ENCODE measurements at places on chromosomes 5 and 9.

DNA sequence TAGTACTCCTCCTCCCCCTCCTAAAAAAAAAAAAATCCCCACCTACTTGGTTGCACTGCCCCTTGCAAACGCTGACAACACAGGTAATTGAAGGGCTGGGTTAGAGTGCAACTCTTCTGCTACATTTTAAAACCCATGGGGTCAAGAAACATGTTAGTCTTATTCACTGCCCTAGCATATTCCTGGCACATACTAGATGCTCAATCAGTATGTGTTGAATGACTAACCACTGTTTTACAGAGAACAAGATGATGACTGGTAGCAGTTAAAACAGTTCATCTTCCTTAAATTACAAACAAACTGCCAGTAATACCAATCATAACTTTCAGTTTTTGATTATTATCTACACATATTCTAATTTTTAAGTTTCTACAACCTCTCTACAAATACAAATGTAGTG is 124.4 kb downstream of the NFIB start:
- no peak for DNase-seq

- DNase-seq, result no peak
Observed at GRCh38 chr5:54558362-54558761, 40.8 kb downstream of the SNX18 start.

DNA sequence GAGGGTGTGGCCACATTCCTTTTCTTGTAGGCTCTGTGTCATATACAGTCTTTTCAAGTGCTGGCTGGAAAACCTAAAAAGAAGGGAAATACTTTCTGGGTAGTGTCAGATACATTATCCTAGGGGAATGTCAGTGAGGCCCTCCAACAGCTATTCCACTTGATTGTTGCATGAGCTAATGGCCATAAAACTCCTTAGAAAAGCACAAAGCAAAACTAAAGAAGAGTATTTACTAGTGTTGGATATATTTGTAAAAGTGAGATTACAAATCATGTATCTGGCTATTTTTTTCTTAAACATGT is 829 bp downstream of the ANXA1 start:
- DNase-seq, result no peak

DNA sequence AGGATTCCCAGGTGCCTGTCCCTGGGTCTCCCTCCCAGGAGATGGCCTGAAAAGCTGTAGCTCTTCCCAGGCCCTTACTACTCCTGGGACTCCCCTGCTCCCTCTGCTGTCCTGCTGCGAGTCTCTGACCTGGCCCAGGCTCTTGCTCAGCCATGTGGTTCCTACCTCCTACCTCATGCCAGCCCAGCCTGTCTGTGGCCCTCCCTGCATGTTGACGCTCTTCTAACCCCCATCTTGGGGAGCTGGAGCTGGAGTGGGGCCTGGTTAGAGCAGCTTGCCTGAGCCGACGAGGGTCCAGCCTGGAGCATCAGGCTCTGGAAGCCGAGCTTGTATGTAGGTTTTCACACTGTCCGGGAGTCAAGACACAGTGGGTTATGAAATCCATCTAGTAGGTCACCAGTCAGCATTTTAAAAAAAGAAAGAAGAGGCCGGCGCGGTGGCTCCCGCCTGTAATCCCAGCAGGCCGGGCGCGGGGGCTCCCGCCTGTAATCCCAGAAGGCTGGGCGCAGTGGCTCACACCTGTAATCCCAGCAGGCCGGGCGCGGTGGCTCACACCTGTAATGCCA is 244.4 kb downstream of the FANCC start:
- DNase-seq, result no peak

All from breast epithelium (tissue), 4 donors.